Hematopoietic multipotent progenitor cell treated with erythropoietin and hydrocortisone succinate and interleukin-3 and kit ligand, for 4 days (in vitro differentiated cells): ENCODE measurements at places on chromosomes 5 and 9.
A peak's percentile ranks its signal among the peaks of the same experiment; 100 is the strongest.

DNA sequence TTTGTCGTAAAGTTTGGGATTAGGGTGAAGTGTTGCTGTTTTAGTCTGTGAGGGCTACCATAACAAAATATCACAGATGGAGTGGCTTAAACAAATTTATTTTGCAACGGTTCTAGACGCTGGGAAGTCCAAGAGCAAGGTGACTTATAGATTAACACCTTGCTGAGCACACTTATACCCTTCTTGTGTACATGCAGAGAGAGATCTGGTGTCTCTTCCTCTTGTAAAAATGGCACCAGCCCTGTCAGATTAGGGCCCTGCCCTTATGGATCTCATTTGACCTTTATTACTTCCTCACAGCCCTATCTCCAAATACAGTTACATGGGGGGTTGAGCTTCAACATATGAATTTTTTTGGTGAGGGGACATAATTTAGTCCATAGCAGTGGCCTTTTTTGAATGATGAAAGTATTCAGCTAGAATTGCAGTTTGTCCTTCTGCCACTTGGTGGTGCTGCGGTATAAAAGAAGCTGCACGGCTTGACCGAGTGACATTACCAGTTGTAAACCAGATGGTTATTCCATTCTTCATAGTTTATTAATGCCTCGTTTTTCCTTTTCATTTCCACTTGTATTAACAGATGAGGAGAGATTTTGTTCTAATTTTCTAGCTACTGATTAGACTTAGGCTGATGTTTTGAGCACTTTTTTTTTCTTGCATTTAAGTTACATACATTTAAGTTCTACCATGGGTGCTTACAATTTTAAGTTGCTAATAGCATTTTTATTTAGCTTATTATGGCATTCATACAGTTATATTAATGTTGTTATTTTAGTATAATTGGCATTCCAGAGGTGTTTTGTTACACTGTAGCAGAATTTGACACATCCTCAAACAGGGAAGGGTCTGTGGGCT is 19.4 kb downstream of the DCP2 start:
- peak; percentile 83 for DNase-seq

GRCh38 chr9:14769230-14769571 is 46.7 kb upstream of the CER1 start:
- DNase-seq = peak; percentile 29

DNA sequence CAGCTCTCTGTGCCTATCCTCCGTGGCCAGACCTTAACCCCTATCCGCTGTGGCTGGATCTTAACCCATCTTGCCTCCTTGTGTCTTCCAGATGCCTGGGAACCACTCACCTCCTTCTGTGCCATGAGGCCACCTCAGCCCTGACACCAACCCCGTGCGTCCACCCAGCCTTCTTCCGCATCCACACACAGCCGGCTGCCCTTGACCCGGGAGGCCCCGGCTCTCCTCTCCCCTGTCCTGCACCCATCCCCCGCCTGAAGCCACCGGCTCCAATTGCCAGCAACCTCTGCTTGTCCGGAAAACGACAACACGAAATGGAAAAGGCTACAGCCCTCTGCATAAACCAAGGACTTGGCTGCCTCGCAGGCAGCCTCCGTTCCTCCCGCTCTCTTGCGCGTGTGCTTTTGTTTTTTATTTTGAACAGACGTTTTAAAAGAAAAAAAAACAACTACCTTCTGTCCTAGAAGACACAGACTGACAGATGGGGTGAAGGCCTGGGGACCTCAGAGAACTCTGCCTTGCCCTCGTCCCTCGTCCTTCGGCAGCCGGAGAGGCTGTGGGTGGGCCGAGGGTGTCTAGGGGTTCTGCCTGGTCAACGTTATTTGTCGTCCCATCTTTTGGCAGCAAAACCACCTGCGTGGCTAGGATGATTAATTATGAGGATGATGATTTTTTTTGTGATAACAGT is 32.5 kb upstream of the HMCN2 start:
- no peak for DNase-seq

GRCh38 chr9:112273876-112274275 is 59.5 kb downstream of the PTBP3 start:
- no peak for DNase-seq

DNA sequence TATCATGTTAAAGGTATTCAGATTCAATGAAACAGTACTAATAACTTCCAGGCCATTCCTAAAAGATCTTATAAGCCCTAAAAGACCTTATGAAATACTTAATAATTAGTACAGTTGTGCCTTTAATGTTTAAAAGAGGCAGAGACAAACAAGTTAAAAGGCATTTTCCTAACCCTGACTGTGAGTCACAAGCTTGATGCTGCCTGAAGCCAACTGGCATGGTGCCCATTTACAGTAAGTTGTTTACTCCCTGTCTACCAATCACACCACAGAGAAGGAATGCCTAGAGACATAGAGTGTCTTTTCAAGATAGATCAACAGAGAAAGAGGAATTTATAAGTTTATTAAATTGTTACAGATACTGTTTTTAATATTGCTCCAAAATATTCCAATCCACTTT is 47.8 kb downstream of the NR3C1 start:
- DNase-seq = peak; percentile 90

GRCh38 chr5:56588131-56588487 is 227.2 kb upstream of the MAP3K1 start:
- DNase-seq = no peak

GRCh38 chr9:38622288-38622674 is 1.9 kb upstream of the ANKRD18A start:
- peak; percentile 24 for DNase-seq

- no peak for DNase-seq
Measured at GRCh38 chr5:72163349-72163983, 56.2 kb downstream of the MAP1B start.

GRCh38 chr5:1672396-1672795 is 127.2 kb downstream of the MRPL36 start:
- DNase-seq = no peak

DNA sequence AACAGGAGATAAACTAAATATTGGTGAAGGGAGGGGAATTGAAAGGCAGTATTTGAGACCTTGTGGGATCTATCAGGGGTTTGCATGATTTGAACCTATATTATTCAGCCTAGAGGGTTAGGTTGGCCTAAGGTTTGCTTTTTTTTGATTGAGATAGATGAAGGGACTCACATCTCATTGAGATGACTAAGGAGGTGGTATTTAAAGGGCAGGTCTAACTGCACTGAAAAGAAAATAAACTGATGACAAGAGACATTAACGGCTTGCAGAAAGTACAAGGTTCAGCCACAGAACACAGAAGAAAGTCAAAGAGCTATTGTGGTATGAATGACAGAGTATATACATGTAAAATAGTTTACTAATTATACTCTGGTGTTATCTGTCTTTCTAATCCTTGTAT is 412.7 kb downstream of the CDH10 start:
- no peak for DNase-seq

GRCh38 chr9:78756813-78757510 is 460.0 kb downstream of the PSAT1 start:
- DNase-seq = no peak

DNA sequence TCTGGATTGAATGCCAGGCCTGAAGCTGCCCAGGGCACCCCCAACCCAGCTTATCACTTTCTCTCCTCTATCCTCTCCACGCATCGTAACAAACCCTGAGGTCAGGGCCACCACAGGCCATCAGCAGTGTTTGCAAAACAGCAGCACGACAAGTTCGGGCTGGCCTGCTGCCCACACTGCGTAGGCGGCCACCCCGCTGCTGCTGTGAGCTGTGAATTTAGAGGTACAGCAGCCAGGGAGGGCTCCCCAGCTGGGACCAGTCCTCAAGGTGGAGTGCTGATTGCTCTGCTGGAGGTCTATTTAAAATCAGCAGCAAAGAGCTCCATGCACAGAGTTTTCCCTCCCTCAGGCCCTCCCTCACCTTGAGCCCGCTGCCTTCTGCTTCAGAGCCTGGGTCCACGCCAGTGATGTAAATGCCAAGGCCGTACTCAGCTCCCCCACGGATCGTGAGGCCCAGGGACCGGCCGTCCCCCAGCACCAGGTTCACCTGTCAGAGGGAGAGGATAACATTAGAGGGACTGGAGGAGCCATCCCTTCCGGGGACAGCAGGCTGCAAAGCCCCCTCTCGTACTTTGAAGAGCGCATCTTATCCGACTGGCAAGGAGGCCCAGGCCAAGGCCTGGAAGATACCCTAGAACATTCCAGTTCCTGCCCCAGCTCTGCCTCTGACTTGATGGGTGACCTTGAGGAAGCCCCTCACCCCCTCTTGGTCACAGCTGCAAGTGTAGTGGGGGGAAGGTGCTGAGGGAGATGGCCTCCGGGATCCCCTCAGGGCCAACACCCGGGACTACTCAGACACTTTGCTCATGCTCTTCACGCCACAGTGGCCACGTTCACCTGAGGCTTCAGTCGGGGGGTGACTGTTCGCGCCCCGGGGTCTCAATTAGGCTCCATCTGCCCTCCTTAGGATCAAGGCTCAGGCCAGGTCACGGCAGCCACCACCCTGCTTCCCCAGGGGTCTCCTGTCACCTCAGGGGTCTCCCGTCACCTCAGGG is 39.1 kb downstream of the WHRN start:
- no peak for DNase-seq

DNA sequence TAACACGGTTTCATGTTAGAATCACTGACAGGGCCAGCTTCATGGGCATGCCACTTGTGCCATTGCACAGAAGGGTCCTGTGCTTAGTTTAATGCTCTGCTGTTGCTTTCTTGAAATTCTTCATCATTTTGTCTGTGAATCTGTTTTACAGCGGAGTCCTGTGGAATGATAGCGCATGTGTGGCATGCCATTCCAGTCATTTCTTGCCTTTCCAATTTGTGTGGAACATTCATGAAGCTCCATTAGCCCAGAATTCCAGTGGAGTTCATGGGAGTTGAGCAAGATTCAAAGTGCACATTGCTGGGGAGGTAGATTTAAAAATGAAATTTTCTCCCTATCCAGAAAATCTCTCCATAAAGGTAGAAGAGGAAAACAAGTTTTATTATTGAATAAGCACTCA is 43.4 kb upstream of the NREP start:
- no peak for DNase-seq

DNA sequence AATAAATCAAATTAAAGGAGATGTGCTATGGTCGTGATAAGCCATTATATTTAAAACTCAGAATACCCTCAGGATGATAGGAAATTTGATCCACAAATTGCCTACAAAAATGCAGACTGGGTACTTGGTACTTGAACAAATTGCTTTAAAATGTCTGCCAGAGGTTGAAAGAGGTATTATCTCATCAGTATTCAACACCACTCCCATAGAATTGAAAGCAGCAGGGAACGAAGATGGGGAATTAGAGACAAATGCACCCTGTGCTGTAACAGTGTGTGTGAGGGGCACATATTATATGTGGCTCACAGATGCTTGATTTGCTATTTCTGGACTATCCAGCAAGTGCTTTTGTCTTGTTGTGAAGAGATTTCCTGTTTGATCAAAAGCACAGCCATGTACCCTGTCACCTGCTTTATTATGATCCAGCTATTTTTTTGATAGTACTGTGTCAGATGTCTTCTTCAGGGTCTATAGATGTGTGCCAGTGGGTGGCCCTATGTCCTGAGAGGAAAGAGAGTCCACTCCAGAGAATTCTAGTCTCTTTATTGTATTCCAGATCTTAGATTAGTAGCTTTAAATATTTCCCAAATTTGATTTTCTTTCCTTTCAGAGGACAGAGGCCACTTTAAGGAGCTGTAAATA is 120.1 kb downstream of the XRCC4 start:
- DNase-seq = no peak

DNA sequence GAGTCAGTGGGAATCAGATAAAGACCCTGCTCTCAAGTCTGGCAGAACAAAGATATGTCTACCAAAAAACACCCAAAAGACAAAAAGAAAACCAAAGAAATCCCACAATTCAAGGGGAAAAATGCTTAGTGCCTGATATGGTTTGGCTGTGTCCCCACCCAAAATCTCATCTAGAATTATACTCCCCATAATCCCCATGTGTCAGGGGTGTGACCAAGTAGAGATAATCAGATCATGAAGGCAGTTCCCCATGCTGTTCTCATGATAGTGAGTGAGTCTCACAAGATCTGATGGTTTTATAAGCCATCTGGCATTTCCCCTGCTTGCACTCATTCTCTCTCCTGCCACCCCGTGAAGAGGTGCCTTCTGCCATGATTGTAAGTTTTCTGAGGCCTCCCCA is 13.4 kb downstream of the FBXO10 start:
- peak; percentile 78 for DNase-seq

DNA sequence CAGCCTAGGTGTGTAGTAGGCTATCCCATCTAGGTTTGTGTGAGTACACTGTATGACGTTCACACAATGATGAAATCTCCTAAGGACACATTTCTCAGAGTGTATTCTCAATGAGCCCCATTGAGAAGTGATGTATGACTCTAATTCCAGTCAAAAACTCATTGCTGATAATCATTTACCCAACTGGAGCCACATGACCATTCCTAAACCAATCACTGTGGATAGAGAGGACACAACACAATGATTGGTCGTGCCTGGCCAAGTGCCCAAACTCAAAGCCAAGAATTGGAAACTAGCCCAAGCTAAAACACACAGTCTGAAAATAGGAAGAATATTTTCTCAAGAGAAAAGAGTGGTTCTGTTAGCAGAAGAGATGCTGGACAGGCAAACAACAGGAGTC is 191.2 kb downstream of the ZNF462 start:
- no peak for DNase-seq

- DNase-seq = no peak
Measured at GRCh38 chr5:53366245-53366644, 114.2 kb upstream of the FST start.

DNA sequence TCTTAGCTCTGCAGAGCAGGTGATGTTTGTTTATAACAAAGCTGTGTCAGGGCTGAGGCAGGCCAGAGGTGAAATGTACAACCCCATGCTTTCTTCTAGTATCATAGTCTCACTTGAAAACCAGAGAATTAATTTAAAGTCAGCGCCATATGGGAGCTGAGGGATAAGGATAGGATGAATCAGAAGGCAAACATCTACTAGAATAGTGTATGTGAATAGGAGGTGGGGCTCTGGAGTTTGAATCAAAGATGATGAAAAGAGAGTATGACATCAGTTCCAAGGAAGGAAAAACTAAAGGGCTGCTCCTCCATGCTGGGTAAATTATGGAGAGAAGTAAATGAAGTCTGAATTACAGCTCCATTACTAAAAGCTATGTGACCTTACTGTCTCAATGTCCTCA is 441.5 kb downstream of the RASEF start:
- DNase-seq = no peak

DNA sequence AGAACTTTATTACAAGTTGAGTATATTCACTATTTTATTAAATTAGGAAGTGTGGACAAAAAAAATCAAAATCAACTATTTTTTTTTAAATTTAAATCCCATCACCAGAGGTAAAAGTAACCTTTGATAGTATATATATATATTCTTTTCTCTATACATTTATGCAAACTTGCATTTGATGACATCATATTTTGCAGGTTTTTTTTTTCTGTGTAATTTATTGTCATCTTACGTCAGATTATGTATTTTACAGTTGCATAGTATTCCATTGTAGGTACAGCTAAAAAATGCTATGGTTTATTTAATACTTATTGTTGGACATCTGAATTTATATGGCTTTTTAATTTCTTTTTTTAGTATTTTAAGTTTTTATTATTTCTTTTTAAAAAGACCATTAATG is 25.5 kb downstream of the APC start:
- no peak for DNase-seq

GRCh38 chr5:56585999-56586691 is 229.2 kb upstream of the MAP3K1 start:
- DNase-seq = peak; percentile 65

- DNase-seq = no peak
Measured at GRCh38 chr9:123437201-123437600, 81.2 kb downstream of the CRB2 start.

- peak; percentile 46 for DNase-seq
Measured at GRCh38 chr5:76684756-76685519, 31.0 kb upstream of the F2R start.
